RPMI7951 (cell line): ENCODE measurements at places on chromosomes 3 and 15. TPM values are rescaled to one million over a fixed set of nuclear protein-coding genes. Genes with fewer than 3 reads are reported as not detected.

DNA sequence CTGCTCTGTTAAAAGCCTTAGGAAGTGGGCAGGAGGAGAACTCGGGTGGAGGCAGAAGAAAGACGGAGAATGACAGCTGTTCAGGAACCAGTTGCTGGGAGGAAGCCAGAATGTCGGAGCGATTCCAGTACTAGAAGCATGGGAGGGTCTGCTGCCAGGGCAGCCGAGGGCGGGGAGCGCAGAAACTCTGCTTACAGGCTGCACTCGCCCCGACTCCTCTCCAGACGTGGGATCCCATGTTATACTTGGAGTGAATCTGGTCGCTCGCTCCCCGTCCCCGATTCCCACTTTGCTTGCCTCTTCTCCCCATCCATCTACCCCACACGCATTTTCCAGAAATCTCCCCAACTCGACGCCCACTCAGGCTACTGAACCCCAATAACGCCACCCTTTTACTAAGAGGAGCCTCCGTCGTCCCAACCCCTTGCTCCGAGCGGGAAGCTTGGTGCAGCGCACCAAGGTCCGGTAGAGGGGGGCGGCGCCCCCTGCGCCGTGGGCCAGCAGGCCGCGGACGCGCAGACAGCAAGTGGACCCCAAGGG is 665 bp downstream of the GATM start:
- peak; percentile 21 for DNase-seq

DNA sequence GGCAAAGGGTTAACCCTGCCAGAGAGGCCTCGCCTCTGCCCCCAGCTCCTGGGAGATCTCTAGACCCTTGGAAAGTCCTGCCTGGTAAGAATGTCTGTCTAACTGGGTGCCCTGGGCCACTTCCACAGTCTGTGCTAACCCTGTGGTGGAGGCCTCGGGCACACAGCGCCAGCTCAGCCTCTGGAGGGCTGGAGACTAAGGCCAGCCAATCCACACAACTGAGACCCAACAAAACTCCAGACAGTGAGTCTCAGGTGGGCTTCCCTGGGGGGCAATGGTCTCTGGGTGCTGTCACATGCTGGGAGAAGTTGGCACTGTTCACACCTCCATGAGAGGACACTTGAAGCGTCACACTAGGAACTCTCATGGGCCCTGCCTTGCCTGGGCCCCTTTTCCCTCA is 19.5 kb downstream of the ZXDC start:
- DNase-seq: no peak

DNA sequence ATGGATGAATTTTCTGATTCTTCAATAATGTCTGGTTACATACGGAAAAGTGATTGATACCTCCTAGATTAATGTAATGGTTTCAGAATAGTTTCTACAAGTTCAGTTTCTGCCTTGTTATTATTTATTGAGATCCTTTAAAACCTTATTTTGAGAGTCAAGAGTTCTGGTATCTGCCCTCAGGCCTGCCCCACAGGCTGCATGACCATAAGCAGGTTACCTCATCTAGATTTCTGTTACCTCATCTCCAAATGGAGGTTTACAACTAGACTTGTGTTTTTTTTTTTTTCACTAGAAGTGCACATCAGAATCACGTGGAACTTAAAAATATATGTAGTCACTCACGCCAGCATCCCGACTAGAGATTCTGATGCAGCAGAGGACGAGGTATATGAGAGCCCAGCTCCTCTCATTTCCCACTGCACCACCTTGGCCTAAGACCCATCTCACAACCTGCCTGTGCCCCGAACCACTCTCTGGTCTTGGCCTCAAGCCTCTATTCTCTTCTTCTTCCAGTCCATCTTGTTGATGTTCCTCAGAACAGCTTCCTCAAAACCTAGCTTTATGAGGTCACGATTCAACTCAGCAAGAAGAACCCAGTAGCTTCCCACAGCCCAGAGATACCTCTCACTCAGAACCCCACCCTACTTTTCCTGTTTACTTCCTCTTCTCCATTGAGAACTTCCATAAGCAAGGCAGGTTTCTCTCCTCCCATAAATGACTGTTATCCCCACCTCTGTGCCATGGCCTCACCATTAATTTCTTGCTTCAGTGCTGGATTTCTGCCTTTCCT is 353.4 kb downstream of the CHST2 start:
- DNase-seq: no peak

GRCh38 chr15:47872208-47872607 is 154.9 kb downstream of the SEMA6D start:
- DNase-seq: no peak

- DNase-seq: peak; percentile 1
Observed at GRCh38 chr3:117844676-117845075, 1135.1 kb downstream of the TUSC7 start.

DNA sequence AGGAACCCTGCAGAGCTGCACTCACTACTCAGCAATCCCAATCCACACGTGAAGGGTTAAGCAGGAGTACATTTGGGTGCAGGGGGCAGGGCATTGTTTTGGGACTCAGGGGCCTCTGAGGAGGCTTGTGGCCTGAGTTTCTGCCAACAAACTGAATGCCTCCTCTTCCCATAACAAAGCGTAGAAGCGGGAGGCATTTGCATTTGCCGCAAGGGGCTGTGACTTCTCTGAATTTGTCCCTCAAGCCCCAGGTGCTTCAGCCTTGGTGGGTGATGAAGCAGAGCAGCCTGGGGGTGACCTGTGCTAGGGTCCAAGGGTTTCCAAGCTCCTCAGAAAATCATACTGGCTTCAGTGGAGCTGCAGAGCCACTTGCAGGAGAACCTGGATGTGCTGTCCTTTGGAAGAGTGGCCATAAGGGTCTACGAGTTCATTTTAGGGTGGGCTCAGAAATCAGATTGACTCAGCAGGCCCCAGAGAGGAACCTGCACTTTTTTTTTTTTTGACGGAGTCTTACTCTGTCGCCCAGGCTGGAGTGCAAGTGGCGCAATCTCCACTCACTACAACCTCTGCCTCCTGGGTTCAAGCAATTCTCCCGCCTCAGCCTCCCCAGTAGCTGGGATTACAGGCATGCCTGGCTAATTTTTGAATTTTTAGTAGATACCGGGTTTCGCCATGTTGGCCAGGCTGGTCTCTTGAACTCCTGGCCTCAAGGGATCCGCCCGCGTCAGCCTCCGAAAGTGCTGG is 1.4 kb upstream of the RPSA start:
- no peak for DNase-seq

DNA sequence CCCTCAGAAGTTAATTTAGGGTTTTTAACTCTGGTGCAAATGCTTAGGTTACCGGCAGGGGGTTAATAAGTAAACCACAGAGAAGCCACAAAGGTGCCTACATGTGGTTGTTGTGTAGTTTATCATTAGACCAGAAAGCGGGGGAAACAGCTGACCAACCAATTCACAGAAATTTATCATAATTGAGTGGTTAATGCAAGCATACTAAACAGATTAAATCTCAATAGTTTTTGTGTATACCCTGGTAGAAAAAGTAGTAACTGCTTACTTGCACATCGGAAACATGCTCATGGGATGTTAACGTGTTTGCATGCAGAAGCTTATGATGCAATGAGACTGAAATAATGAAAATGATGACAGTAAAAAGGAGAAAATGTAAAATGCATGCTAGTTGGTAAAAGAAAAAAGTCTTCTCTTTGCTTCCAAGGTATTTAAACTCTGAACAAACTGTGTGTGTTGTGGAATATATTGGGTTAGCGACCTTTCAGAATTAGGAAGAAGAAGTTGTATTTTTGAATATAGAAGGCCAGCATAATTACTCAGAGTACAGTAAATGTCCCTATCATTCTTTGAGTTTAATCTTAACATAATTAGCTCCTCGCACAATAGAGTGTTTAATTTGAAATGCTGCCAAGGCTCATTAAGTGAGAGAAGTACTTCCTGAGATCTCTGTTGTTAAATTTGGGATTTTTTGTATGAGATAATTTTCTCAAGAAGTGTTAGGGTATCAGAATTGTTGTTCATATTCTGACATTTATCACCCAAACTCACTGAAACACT is 316.2 kb downstream of the PTPRG start:
- DNase-seq: peak; percentile 14

DNA sequence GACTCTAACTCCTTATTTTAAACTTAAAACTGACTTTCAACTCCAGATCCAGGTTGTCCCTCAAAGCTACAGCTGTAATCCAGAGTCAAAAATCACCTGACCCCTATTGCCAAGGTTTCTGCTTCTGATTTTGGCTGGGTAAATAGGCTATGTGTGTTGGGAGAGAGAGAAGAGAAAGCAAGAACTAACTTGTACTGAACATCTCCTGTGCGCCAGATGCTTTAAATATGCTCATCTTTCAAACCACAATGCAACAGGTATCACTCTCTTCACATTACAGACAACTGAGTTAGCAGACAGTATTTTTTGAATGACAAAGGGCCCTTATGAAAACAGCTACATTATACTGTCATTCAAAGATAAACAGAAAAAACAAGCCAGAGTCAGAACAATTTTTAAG is 7.0 kb downstream of the WWTR1 start:
- DNase-seq: no peak

DNA sequence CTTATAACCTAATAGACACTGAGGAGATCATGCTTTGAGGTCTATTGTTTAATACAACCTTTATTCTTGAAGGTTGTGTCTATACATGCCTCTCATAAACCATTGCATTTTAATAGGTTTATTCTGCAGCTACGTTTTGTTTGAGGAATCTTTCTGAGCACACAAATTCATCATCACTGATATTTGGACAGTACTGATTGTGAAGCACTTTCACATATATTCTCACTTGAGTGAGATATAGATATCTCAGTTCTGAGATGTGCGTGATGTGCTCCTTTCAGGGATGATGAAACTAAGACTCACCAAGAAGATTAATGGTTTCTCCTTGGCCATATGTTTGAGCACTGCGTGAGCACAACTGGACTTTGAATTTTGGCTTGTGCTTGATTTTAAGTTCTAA is 374.4 kb downstream of the LPP start:
- no peak for DNase-seq

DNA sequence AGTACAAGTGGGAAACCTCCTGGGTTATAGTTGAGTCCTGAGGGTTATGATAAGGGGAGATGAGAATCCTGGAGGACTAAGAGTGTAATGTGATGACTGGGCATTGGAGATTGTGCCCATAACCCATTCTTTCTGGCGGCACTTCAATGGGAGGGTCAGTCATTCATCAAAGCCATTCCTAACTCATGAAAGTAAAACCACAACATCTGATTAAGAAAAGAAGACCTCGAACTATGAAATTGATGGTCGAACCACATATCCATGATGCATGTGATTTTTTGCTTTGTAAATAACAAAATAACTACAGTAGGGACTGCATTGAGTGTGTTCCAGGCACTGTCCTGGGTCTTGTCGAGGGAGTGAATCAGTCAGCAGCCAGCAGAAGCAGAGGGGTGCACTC is 215.1 kb downstream of the SHQ1 start:
- DNase-seq: peak; percentile 88

DNA sequence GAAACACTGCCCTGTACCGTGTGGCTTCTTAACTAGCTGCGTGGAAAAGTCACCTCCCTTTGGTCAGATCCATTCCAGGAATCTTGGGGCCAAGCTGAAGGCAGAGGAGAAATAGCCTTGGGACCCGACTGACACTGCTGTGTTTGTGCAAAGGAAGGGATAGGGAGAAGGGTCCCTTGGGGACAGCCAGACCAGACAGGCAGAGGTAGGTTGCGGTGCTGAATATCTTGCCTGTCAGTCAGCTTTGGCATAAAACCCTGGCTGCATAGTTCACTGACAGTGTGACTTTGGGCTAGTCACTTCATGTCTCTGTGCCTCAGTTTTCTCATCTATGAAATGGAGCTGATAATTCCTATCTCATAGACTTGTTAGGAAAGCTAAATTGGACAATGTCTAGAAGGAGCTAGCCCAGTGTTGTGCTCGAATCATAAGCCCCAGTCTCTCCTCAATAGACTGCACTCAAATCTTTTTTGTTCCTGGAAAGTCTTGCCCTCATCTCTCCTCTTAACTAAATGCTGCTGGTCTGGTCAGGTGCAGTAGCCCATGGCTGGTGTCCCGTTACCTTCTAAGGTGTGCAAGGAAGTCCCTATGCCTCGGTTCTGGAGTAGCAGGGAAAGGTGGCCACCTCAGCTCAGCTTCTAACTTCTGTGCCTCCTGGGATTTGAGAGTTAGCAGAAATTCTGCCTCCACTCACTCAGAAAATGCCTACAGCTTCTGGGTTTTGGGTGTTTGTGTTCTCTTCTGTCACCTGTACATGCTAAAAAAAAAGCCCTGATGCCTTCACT is 25.8 kb downstream of the FGD5 start:
- DNase-seq: no peak

GRCh38 chr3:15983232-15983631 is 185.5 kb upstream of the ANKRD28 start:
- DNase-seq: peak; percentile 93

- DNase-seq: peak; percentile 36
Observed at GRCh38 chr15:68789534-68790241, 31.0 kb downstream of the ANP32A start.

DNA sequence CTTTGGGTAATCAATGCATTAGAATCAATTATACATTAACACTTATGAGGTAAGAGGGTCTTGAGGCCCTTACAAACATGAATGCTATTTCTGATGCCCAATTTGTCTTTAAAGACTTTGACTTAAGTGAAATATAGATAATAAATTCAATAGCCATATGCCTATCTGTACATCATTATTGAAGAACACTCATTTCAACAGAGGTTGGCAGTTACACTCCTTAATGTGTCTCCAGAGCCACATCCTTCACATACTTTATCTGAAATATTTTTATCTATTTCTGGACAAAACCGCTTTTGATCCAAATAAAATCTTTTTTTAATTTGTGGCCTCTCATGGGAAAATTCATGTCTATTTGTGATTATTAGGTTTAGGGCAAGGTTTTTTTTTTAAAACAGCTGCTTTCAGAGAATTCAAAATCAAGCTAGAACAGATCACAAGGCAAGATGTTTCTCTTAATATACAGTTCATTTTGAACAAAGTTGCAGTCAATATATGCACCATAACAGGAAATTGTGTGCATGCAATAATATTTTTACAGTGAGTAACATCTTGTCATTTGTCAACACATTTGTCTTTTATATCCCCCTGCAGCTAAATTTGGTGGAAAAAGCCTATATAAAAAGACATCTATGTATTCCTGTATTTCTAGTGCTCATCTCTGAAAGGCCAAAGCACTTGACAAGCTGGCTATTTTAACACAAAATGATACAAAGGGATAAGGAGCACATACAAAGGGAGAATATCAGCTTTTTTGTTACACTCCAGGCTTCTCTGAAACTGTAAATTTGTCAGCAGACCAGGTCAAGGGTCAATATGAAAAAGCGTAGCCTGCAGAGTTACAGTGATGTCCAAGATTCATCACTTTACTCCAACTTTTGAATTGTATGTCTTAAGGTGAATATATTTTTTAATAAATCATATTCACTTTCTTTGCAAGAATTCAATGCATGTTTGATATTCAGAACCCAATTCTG is 146.2 kb upstream of the DPH6 start:
- peak; percentile 19 for DNase-seq

DNA sequence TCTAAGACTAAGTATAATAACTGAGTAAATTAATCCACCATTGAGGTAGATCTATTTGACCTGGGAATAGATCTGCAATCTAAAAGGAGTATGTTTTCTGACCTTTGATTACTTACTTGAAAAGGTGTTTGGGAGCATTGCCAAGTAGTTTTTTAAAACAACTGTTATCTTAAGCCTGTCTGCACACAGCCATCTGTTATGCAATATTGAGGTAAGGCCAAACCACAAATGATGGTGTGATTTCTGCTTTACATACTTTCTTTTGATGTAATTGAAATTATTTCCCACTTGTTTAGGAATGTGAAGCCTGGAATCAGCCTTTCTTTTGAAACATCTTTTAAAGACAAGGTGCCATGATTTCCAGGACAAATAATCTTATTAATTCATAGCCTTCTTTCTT is 274.0 kb downstream of the BBX start:
- peak; percentile 54 for DNase-seq

Gene EFCC1
- total RNA-seq: not detected in 2 replicates

Gene GUCA1C
- not detected in 2 replicates for total RNA-seq

Gene ARGFX
- not detected in 2 replicates for total RNA-seq

Gene IGSF11
- total RNA-seq: 0.39 TPM in 1 of 2 replicates, not detected in the other

Gene ENTPD3
- not detected in 2 replicates for total RNA-seq
